ENCODE measurements at places on chromosomes 13 and 19.

DNA sequence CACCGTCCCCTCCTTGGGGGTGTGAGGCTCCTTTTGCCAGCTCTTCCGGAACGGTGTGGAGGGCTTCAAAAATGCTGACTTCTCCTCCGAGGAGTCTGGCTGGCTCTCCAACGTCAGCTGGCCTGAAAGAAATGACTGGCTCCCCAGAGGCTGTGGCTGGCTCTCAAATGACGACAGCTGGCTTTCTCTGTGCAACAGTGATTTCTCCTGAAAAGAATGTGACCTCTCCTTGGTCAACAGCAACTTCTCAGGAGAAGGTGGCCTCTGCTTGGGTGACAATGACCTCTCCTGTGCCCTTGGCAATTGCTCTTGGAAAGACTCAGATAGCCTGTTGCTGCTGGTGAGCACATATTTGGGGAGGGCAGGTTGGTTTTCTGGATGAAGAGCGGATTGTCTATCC, 29.2 kb downstream of the ONECUT3 start:
- DNase-seq: no peak

DNA sequence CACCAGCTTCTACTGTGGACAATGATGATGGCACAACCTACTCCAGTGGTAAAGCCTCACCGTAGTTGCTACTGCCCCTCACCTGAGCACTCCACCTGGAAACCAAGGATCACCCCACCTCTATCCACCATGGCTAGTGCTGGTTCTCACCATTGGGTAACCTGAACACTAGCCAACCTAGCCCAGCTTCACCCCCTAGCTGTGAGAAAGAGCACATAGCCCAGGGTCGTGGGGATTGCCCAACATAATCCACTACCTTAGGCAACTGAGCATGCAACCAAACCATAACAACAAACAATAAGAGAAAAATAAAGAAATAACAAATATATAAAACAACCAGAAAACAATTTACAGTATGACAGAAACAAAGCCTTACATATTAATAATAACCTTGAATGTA, 560.1 kb downstream of the DIAPH3 start:
- DNase-seq: no peak

- DNase-seq: peak; percentile 37
Observed at GRCh38 chr13:27619728-27620376, 477 bp downstream of the LNX2 start.

DNA sequence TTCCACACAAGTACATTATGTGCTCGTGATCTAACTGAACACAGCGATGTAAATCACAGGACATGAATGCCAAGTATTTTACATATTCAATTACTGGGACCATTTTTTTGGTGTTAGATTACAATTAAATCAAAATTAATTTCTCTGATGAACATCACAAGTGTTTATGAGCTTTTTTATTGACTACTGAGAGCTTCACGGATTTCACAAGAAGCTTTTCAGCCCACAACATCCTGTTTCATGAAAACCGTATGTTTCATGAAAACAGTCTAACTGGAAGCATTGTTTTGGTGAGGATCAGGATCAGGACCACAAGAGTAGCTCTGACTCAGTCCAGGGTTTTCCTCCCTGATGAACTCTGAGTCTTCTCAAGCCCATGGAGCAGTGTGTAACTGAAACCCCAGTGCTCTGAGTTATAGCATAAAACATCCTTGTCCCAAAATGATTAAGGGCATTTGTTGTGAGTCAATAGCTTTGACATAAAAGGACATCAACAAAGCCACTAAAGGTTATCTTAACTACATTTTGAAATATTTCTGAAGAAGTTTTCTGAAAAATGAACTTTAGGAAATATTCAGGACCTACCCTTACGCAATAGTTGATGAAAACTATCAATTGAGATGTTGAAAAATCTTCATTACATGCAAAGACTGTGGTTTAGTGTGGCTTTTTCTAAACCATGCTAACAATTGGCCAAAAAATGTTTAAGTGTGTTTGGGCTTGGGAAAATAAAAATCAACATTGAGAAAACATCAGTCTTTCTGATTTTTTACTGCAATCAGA, 49.3 kb downstream of the UFM1 start:
- no peak for DNase-seq

DNA sequence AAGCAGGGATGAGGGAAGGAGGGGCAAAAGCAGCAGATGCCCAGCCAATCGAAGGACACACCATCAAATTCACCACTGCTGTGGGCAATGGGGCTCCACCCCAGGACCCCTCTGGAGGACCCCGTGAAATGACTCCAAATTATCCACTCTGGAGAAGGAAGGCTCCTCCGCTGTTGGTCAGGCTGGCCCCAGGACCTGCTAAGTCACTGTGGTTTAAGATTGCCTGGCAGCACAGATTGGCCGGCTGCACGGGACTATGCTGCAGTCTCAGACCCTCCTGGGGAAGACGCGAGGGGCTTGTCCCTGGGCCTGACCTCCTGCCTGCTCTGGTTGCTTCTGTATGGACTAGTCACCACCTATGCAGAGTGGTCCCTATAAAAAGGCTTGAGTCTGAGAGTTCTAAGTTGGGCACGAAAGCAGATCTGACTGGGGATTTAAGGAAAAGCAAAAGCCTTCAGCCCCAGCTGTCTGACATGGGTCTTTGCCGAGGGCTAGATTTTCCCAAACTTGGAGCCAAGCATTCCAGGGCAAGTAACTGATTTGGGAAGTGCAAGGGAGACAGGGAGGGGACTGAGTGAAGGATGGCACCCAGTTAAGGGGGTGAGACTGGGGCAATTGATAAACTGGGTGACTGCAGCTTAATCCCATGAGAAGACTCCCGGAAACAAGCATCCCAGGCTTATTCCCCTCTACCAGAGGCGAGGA, 91.7 kb downstream of the TSHZ3 start:
- no peak for DNase-seq

- no peak for DNase-seq
Observed at GRCh38 chr13:45518525-45519245, 53.9 kb downstream of the COG3 start.

DNA sequence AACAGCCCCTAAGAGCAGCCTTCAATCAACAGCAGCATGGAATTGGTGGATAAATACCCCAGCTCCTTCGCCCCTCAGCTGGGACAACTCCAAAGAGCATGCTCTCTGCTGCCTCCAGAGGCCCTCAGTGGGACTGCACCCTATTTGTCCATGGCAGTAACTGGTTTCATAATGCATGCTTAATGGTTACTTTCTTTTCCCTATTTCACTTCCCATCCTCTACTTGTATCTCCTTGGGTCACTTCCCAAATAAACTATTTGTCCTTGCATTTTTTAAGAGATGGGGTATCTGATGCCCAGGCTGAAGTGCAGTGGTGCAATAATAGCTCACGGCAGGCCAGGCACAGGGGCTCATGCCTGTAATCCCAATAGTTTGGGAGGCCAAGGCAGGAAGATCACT, 13.5 kb upstream of the TPM4 start:
- DNase-seq: peak; percentile 75

GRCh38 chr13:44667943-44668342, 91.8 kb upstream of the TSC22D1 start:
- no peak for DNase-seq

- no peak for DNase-seq
Observed at GRCh38 chr13:23081220-23081619, 99.6 kb upstream of the SGCG start.

- no peak for DNase-seq
Observed at GRCh38 chr19:4043401-4043800, 23.3 kb downstream of the ZBTB7A start.

- no peak for DNase-seq
Observed at GRCh38 chr13:87444135-87444534, 227.0 kb upstream of the SLITRK5 start.

- no peak for DNase-seq
Observed at GRCh38 chr13:23673354-23673753, 103.1 kb downstream of the TNFRSF19 start.

DNA sequence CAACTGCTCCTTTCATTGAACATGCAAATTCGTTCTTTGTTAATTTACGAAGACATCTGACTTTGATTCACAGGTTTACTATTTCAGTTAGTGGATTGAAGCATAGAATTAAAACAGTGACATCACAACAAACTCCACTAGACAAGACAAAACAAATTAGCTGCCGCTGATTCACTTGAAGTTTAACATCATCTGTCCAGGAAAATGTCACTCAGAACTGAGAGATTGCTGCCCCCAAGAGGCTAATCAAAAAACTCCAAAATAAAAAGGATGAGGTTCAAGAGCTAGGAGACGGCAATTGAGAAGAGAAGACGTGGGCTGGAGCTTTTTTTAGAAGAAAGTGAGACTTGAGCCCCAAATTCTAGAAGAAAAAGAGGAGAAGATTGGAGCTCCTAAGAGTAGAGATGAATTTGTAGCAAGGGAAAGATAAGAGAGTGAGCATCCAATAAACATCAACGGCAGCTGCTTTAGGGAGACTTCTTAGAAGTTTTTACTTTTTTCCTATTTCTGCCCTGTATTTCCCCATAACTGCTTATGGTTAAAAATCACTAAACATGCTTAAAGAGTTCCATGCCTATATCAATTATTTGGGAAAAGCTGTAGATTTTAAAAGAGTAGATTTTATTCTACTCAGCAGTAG, 40.8 kb upstream of the TPP2 start:
- no peak for DNase-seq

DNA sequence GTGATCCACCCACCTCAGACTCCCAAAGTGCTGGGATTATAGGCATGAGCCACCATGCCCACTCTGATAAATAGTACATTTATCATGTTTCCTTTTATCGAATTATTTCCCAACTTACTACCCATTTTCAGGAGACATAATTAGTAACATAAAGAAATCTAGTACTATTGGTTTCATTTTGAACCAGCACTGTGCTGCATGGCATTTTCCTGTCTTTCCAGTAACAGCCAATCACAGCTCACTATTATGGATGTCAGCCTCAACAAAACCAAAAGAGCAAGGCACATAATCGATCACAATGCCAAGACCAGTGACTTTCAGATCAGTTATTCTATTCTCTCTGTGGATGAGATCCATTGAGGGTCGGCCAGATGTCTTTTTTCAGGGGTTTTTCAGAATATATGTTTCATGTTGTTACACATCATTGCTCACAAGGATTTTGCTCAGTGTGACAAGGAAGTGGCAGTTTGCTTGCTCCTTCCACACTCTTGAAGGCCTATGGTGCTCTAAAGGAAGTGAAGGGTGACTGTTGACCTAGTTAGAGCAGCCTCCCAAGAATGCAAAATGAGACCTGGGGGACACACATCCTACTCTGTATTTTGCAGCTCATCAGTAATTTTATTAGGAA, 233.4 kb downstream of the KCNRG start:
- DNase-seq: no peak

- DNase-seq: no peak
Observed at GRCh38 chr13:73072239-73072900, 13.6 kb downstream of the KLF5 start.

DNA sequence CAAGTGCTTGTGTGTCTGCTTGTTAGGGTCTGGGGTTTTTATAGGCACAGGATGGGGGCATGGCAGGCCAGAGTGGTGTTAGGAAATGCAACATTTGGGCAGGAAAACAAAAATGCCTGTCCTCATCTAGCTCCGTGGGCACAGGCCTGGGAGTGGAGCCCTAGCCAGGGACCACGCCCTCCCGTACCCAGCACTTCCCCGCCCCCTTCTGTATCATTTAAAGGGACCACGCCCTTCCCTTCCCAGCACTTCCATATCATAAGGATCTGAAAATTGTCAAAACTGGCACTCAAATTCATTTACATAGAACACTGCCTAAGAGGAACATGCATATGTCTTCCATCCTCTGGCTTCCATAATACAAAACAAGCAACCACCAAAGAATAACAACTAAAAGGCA, 185.8 kb downstream of the B3GLCT start:
- no peak for DNase-seq

- peak; percentile 32 for DNase-seq
Observed at GRCh38 chr19:18789883-18790565, 1.1 kb downstream of the COMP start.

- DNase-seq: no peak
Observed at GRCh38 chr19:19098084-19098702, 34.4 kb downstream of the SLC25A42 start.

- DNase-seq: no peak
Observed at GRCh38 chr19:44282846-44283245, 22.0 kb downstream of the ZNF235 start.

DNA sequence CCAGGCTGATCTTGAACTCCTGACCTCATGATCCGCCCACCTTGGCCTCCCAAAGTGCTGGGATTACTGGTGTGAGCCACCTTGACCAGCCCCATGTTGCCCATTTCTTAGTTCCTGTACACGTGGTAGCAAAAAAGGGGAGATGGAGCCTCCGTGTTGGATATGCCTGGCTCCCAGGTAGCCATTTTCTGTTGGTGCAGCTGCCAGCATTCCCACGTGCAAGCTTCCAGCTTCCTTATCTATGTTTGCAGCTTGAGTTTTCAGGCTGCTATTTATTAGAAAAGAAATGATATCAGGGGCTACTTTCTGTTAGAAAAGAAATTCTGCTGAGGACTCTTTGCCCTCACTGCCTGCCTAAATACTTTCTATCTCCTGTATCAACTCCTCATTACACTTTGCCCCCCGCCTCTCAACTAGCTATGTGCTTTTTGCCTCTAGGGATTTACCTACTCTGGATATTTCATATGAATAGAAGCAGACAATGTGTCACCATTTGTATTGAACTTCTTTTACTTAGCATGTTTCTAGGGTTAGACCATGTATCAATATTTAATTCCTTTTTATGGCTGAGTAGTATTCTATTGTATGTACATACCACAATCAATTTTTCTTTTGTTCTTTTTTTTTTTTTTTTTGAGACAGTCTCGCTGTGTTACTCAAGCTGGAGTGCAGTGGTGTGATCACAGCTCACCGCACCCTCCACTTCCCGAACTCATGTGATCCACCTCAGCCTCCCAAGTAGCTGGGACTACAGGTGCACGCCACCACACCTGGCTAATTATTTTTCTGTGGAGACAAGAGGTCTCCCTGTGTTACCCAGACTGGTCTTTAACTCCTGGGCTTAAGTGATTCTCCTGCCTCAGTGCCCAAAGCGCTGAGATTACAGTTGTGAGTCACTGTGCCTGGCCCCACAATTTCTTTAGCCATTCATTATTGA, 3.4 kb upstream of the TMED1 start:
- no peak for DNase-seq

DNA sequence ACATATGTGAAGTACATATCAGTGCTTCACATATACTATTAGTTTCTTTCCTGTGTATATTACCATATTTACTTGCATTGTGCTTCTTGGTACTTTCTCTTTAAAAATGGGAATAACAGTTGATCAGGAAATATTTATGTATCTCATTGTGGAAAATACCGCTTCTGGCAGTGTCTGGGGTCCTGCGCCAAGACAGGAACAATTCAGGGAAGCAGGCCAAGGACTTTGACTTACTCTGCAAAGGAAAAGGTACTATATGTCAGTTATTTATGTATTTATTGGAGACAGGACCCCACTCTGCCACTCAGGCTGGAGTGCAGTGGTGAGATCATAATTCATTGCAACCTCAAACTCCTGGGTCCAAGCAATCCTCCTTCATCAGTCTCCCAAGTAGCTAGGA, 57.7 kb upstream of the NBEA start:
- no peak for DNase-seq

GRCh38 chr19:2949939-2950285, 5.1 kb upstream of the ZNF77 start:
- DNase-seq: no peak

DNA sequence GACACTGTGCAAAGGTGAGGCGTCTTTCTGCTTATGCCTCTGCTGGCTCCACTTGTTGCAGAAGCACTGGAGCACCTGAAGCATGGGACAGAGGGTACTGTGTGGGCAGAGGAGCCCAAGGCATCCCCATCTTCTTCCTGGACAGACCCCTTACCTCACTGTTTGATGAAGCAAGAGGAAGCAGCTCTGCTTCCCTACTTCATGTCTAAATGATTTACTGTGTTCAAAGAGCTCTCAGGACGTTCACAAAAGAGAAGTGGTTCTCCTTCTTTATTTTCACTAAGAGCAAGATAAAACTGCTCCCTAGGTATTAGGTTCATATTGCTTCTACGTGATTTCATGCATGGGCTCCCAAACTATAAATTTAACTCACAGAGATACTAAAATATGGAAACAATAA, 1635.4 kb upstream of the SLC10A2 start:
- DNase-seq: no peak

Measured in memory B cell (primary cell).